Midbrain (tissue), 1 donor: ENCODE measurements at places on chromosomes 6 and 20.

- peak; percentile 61 for DNase-seq
These were observed at the start of gene PLTP for GRCh38 chr20:45911486-45912343. TSS of gene PLTP (minus strand) at chr20:45912155. CDS start at chr20:45911452, 703 bp downstream.

- no peak for DNase-seq
These were observed 156.7 kb upstream of the TENT5A start for GRCh38 chr6:81909162-81909561.

- DNase-seq: peak; percentile 30
These were observed at the start of gene C6orf62 for GRCh38 chr6:24719125-24719971. TSS of gene C6orf62 (minus strand) at chr6:24719154. CDS start at chr6:24718668, 486 bp downstream.

DNA sequence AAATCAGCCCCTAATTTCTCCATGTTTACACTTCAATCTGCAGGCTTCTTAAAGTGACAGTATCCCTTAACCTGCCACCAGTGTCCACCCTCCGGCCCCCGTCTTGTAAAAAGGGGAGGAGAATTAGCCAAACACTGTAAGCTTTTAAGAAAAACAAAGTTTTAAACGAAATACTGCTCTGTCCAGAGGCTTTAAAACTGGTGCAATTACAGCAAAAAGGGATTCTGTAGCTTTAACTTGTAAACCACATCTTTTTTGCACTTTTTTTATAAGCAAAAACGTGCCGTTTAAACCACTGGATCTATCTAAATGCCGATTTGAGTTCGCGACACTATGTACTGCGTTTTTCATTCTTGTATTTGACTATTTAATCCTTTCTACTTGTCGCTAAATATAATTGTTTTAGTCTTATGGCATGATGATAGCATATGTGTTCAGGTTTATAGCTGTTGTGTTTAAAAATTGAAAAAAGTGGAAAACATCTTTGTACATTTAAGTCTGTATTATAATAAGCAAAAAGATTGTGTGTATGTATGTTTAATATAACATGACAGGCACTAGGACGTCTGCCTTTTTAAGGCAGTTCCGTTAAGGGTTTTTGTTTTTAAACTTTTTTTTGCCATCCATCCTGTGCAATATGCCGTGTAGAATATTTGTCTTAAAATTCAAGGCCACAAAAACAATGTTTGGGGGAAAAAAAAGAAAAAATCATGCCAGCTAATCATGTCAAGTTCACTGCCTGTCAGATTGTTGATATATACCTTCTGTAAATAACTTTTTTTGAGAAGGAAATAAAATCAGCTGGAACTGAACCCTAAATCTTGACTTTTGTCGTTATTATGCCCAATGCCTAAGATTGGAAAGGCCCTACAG lies 4.5 kb downstream of the SOX4 start:
- no peak for DNase-seq
